ENCODE measurements at places on chromosomes 7 and 10. TPM values are rescaled to one million over a fixed set of nuclear protein-coding genes. Genes with fewer than 3 reads are reported as not detected.

- H3K27me3 ChIP-seq = no peaks in the 10 kb centered on the region
Measured at GRCh38 chr7:24372961-24373955, 89.3 kb downstream of the NPY start.

- H3K36me3 ChIP-seq = no peaks in the 10 kb centered on the region
- no peak overlapping the region for H3K4me3 ChIP-seq
- H3K27ac ChIP-seq = no peak overlapping the region
Measured at GRCh38 chr10:11154849-11155498, 137.3 kb downstream of the CELF2 start.

GRCh38 chr10:22683140-22683389 lies 31.3 kb downstream of the PIP4K2A start:
- H3K27me3 ChIP-seq = no peaks in the 10 kb centered on the region
- H3K27ac ChIP-seq = no peak overlapping the region
- H3K4me3 ChIP-seq = no peak overlapping the region
- no peaks in the 10 kb centered on the region for H3K36me3 ChIP-seq
- peaks cover 26% of the 10 kb centered on the region for H3K4me1 ChIP-seq

DNA sequence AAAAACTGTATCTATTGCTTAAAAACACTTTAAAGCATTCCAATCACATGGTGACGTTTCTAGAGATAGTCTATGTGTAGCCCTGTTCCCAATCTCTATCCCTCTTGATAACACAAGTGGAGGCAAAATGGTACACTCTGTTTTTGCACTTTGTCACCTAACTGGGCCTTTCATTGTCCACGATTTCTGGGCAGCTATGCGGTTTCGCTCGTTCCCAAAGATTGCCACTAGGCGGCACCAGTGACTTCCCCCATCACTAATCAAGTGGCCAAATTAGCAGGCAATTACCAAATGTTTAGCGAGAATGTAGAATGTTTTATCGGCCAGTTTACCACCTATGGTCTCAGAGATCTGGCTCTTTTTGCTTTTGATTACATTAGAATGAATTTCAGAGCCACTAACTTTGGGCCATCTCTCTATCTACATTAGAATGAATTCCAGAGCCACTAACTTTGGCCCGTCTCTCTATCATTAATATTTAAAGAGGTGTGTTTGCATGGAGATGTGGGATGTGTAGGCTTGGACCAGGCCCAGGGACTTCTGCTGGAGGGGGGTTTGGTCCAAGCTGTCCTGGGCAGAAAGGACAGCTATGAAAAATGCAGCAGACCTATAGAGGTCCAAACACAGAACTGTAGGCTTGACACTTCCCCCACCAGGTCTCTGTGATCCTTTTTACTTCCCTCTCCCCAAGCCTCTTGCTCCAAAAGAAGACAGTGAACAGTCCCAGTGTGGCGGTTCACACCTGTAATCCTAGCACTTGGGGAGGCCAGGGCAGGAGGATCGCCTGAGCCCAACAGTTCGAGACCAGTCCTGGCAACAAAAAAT lies 90.1 kb downstream of the EPC1 start:
- no peak overlapping the region for H3K4me3 ChIP-seq
- H3K4me1 ChIP-seq = no peaks in the 10 kb centered on the region
- peak; percentile 81 for DNase-seq
- no peak overlapping the region for H3K27ac ChIP-seq

The ADAM8 gene
- total RNA-seq = 4.4 TPM

All from H1 (cell line).